ENCODE measurements at places on chromosomes 5 and 9.

DNA sequence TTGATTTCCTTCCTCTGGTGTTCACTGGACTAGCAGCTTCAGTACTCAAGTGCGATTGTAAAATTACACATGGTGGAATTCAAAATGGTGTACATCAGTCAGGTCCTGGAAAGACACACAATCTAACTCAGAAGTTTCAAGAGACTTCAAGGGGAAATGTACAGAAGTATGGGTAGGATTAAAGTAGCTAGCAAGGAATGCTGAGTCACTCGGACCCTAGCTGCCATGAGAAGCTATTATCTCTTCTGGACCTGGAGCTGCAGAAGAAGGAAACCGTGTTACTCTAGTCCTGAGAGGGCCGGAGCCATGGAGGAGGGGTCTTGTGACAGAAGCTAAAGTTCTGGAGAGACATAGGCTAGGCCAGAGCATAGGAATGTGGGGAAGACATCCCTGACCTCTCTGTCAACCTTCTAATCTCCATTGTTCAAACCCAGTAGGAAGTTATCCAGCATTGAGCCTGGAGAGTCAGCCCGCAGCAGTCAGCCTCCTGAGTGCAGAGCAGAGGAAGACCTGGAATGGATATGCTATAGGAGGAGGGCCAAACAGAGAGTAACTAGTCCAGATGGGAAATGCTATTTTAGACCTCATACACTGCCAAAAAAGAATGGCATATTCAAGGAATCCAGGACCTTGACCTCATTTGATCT lies 84.3 kb downstream of the GHR start:
- DNase-seq = no peak

DNA sequence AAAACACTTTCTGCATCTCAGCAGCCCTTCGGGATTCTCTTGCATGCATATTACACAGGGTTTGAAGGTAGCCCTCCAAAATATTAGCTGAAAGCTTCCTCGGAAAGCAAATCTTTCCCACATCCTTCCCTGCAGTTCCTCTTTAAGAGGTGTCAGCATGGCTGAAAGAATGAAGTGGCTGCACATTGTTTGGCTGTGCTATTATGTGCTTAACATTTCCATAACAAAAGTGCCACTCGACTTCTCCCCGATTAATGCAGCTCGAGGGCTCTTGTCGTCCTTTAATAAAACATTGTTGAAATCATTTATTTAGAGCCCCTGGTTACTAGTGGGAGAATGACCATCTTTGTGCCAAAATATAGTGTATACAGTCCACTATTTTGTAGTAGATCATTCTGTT lies 6.5 kb downstream of the GAS1 start:
- no peak for DNase-seq

- DNase-seq = no peak
Measured at GRCh38 chr9:124450241-124450924, at the start of gene ADGRD2. Gene ADGRD2, plus strand, starts transcription at chr9:124450451. Its CDS starts 1,216 bp downstream, at chr9:124451667.

- no peak for DNase-seq
Measured at GRCh38 chr5:67141644-67142043, 55.0 kb downstream of the CD180 start.

DNA sequence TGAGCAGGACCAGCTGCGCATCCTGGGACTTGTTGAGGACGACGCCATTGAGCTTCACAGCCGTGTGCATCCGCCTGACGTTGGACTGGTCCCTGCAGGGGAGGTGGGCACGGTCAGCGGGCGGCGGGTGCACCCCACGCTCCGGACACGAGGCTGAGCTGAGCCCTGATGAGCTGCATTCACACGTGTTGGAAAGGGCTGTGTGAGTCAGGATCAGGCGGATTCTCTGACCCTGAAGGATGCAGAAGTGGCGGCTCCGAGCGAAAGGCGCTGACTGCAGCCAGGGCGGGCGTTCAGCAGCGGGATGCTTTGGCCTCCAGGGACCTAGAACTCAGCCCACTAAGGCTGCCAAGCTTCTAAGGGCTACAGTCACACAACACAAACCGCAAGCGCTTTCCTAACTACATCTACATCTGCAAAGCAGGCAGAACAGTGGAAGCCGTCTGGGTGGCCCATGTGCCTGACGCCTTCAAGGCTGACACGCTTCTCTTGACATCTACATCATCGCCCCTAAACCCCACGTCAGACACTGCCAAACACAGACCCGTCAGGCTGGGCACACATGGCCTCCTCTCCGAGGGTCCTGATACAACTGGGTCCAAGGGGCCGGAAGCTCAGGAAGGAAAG lies 44.9 kb downstream of the NKD2 start:
- DNase-seq = no peak

GRCh38 chr5:88664645-88665044 lies 218.3 kb downstream of the MEF2C start:
- DNase-seq = no peak

DNA sequence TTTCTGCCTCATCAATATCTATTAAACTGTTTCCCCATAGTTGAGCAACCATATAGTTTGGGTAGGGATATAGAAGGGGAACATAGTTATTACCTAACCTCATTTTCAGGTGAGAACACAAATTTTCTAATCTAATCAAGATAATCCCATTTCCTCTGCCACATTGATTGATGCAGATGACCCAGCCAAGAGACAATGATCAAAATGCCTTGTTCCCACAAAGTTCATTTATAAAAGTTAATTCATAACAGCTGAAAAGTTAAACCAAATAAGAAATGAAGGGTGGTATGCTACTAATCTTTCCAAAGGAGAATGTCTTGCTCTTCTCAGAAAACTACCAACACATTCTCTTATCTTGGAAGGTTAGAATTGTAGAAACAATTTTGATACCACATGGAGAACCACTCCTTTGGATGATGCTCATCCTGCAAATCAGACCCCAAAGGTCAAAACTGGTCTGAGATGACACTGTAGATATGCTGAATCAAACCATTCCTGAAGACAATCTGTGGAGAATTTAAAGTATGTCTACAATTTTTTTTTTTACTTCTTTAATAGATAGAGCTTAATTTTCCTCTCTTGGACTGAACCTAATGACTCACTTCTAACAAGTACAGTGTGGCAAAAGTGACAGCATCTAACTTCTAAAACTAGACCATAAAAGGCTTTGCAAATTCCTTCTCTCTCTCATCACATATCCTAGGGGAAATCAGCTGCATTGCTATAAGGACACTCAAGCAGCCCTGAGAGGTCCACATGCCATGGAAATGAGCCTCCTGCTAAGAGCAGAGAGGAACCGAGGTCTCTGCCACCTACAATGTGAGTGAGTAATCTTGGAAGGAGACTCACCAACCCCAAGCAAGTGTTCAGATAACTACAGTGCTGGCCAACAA lies 586.7 kb upstream of the TUSC1 start:
- no peak for DNase-seq

DNA sequence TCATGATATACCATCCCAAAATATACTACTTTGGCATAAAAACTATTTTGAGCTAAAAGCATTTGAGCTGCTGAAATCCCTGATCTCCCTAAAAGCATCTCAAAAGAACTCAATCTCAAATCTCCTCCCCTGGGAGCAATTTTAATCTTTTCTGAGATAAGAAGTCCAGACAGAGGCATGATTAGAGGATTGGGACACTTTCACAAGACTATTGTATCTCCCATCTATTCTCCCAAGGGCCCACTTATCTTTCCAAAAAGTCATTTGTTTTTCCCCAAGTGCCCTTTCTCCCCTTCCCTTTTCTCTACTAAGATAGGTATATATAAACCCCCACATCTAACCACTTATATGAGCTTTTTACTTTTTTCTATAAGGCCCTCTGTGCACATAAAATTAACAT lies 79.7 kb downstream of the ALDH7A1 start:
- DNase-seq = no peak
